ENCODE measurements at places on chromosomes 3 and 15. TPM values are rescaled to one million over a fixed set of nuclear protein-coding genes. Genes with fewer than 3 reads are reported as not detected.

Gene TLR9
- not detected for total RNA-seq

Gene SLC12A8
- 2.3 TPM for total RNA-seq

Gene TERC
- total RNA-seq, result 0.24 TPM

Gene ATP8B4
- 1.0 TPM for total RNA-seq

Gene SSR3
- 207 TPM for total RNA-seq
